NCI-H1092 (cell line): ENCODE measurements at places on chromosomes 1 and 21.

- no peak for DNase-seq
These were observed 237.1 kb upstream of the PLD5 start for GRCh38 chr1:242761556-242761955.

DNA sequence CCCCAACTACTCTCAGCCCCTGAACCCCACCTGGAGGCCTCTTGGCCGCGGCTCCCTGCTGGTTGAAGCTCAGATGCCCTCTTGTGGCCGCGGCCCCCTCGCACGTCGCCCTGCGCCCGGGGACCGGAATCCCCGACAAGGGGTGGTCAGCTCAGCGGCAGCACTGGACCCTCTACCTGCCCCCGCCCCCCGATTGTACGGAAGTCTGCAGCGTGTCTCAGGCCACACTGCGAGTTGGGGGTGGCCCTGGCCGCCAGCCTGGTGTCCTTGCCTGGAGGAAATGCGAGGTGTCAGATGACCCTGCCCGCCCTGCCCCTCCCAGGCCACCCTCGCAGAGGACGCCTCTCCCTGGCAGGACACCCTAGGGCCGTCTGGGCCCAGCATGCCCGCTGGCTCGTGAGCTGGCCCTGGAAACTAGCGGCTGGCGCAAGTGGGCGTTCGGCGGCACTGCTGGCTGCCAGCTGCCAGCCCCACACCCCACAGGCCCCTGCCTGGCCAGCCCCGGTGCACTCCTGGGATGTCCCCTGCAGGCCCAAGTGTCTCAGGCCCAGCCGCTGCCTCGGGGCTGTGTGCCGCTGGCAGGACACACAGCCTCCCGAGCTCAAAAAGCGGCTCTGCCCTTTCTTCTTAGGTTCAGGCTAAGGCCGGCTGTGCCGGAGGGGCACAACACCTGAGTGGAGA, 60.8 kb downstream of the EDN2 start:
- DNase-seq: no peak

GRCh38 chr1:170682169-170682568, 18.2 kb downstream of the PRRX1 start:
- no peak for DNase-seq

DNA sequence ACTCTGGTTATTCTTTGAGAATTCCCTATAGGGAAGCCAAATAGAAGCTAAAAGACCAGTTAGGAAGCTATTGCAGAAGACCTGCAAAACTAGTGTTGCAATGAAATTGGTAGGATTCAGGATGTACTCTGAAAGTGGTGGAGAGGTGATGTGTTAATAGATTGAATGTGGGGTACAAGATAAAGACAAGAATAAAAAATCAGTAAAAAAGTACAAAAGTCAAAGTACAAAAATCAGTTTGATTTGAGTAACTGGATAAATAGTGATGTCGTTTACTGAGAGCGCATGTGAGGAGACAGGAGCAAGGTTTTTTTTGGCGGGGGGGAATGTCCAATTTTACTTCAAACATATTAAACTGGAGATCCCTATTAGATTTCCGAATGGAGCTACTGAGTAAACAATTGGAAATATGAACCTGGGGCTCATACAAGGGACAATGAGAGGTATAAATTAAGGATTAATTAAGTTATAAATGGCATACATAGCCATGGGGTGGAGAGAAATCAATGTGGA, 2.5 kb upstream of the DCAF8 start:
- no peak for DNase-seq

DNA sequence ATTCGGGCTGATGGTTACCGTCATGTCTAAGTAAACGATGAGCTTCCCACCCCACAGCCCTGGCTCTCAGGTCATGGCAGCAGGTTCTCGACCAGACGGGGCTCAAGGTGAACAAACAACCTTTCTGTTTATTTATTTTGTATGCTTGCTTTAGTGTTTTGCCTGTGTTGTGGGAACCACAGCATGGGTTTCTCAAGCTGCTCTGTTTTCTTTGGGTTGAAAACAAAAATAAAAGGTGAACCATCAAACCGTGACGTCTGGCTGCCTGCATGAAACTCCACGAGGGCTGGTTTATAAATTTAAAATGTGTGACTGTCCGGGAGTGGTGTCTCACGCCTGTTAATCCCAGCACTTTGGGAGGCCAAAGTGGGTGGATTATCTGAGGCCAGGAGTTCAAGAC, 28.0 kb downstream of the TMEM51 start:
- no peak for DNase-seq

- no peak for DNase-seq
These were observed 13.0 kb upstream of the CNIH4 start for GRCh38 chr1:224343679-224344078.

DNA sequence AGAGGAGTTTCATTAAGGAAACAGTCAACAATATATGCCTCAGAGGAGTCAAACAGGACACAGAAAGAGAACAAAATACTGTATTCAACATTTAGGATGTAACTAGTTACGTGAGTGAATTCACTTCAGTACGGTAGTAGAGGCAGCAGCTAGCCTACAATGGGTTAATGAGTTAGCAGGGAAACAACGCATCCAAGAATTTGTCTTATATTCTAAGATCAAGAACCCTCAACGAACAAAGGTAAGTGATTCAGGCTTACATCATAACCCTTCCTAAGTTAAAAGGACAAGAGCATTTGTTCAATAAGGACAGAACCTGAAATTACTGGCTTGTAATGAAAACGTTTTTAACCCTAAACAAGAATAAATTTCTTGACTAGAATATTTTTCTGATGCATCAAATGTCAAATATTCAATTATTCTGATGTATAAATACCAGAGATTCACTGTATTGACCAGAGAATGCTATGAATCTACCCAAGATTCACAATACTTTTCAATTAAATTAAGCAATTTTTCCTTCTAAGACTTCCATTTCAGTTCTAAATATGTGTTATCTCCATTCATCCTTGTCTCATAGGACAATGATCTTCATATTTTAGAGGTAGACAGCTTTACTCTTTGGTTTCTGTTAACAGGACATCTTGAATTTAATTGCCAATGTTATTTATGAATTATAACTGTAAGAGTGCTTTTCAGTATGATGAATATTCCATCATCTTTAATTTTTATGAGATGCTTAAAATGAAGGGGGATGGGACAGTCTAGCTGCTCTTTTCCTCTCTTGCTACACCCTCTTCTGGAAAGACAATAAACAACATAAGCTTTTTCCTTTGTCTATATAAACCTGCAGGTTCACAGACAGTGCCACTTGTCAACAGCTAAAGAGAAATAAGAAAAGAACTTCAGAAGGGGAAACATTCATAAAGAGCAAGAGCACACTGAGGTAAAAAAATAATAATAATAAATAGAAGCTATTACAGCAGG, 209.5 kb downstream of the SMYD3 start:
- no peak for DNase-seq

DNA sequence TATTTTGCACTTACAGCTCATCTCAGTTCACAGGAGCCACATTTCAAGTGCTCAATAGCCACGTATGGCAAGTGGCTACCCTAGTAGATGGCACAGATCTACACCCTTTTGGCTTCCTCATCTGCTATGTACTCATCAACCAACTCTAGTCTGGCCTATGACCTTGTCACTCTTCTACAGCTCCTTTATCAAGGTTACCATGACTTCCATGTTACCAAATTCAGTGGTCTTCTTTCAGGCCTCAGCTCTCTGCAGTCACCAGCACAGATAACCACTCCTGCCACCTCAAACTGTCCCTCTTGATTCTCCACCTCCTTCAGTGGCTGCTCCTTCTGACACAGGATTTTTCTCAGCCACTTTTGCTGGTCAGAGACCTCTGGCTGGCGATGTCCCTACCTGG, 11.7 kb upstream of the USP48 start:
- no peak for DNase-seq

DNA sequence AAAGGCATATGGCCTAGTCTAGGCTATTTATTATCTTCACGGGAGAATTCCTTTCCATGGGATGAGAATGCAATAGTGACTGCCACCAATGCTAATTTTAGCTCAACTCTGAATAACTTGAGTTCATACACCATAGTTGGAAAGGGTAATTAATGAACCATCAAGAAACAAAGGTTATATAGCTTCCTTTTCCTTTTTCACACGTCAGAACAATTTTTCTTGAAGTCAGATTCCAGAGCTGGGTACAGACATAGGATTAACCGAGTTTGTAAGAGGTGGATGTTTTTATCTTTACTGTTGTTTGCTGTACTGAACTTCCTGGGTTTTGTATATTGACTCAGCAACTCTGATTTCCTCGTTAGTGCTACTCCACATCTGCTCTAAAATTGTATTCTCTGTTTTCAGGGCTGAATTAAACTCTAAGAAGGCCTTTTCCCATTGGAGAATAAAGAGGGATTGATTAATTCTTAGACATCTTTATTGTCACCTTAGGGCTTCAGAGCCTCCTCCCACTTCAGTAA, 262.0 kb downstream of the NUF2 start:
- DNase-seq: no peak

- DNase-seq: no peak
These were observed 230.8 kb upstream of the CHRM3 start for GRCh38 chr1:239155466-239156091.

DNA sequence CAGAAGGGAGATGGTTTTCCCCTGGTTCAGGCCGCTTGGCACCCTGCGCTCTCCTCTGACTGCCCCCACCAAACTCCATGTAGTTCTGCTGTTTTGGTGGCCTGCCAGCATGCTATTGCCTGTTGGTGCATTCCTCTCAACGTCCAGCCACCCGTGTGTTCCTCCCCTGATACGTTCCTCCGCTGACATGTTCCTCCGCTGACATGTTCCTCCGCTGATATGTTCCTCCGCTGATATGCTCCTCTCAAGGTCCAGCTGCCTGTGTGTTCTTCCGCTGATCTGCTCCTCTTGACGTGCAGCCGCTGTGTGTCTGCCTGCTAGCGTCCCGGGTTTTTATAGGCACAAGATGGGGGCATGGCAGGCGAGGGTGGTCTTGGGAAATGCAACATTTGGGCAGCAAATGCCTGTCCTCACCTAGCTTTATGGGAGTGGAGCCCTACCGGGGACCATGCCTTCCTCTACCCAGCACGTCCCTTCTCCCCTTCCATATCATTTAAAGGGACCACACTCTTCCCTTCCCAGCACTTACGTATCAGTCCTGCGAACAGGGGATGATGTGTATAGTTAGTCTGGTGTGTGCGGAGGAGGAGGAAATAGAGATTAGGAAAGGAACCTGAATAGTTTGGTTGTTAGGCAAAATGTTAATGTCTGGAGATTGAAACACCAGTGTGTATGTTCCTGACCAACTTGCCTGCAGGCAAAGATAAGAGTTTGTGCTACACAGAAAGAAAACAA, 40.6 kb upstream of the PLA2G5 start:
- DNase-seq: no peak
